Smooth muscle cell of the pulmonary artery (primary cell): ENCODE measurements at places on chromosomes 4 and X. TPM values are rescaled to one million over a fixed set of nuclear protein-coding genes. Genes with fewer than 3 reads are reported as not detected.

Gene TAF7L
- 0.20 and 0.26 TPM in 2 replicates for total RNA-seq

Gene UGT2B17
- total RNA-seq = not detected in 2 replicates

Gene GUCY1B1
- total RNA-seq = 4.9 and 5.9 TPM in 2 replicates

Gene GLRA2
- total RNA-seq = not detected in 2 replicates

Gene NPFFR2
- total RNA-seq = not detected in 2 replicates

Gene BEX1
- total RNA-seq = 8.7 and 12.6 TPM in 2 replicates

Gene CABS1
- not detected in 2 replicates for total RNA-seq

Gene LRP2BP
- total RNA-seq = 0.65 and 0.76 TPM in 2 replicates

Gene KLHL13
- 8.6 and 10.6 TPM in 2 replicates for total RNA-seq
